H1 (cell line): ENCODE measurements at places on chromosomes 12 and 14. TPM values are rescaled to one million over a fixed set of nuclear protein-coding genes. Genes with fewer than 3 reads are reported as not detected.

GRCh38 chr12:50488801-50489200 lies 16.0 kb upstream of the DIP2B start:
- no peak for DNase-seq
- no peak overlapping the region for H3K27ac ChIP-seq
- no peak overlapping the region for H3K4me3 ChIP-seq
- H3K27me3 ChIP-seq = no peaks in the 10 kb centered on the region
- no peaks in the 10 kb centered on the region for H3K36me3 ChIP-seq
- H3K4me1 ChIP-seq = no peaks in the 10 kb centered on the region

DNA sequence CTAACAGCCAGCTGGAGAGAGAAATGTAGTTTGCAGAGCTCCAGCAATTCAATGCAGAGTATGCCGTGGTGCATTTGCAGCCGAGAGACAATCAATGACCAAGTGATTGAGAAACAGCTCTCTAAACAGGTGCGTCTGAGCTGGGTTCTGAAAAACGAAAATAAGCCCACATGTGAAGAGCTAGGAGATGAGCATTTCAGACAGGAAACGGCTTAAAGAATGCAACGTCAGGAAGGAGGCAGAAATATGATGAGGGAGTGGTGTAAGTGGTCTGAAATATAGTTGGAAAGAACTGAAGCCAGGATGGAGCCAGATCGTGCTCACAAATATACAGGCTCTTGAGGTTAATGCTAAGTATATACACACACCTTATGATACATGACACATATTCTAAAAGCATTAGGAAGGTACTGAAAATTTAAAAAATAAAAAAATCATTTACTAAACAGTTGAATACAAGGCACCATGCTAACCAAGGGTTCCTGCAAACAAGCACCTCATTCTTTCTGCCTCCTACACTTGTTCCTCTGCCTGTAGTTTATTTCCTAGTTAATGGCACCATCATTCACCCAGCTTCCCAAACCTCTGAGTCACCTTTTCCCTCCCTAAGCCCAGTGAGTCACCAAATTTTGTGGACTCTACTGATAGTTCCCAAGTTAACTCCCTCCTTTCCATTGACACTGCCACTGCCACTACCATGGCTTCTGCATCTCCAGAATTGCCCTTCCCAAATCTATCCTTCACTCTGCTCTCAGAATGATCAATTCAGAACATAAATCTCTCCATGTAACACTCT lies 2.3 kb upstream of the GARIN2 start:
- no peaks in the 10 kb centered on the region for H3K27me3 ChIP-seq
- no peaks in the 10 kb centered on the region for H3K4me1 ChIP-seq
- H3K27ac ChIP-seq = no peak overlapping the region
- H3K36me3 ChIP-seq = no peaks in the 10 kb centered on the region
- H3K4me3 ChIP-seq = no peak overlapping the region

Gene FLRT2
- total RNA-seq = 6.7 and 6.9 TPM in 2 replicates

- H3K27ac ChIP-seq = no peak overlapping the region
- H3K36me3 ChIP-seq = no peaks in the 10 kb centered on the region
- H3K4me1 ChIP-seq = peaks cover 13% of the 10 kb centered on the region
- no peaks in the 10 kb centered on the region for H3K27me3 ChIP-seq
- no peak for DNase-seq
- no peak overlapping the region for H3K4me3 ChIP-seq
Observed at GRCh38 chr12:113237748-113238147, 16.5 kb downstream of the TPCN1 start.

DNA sequence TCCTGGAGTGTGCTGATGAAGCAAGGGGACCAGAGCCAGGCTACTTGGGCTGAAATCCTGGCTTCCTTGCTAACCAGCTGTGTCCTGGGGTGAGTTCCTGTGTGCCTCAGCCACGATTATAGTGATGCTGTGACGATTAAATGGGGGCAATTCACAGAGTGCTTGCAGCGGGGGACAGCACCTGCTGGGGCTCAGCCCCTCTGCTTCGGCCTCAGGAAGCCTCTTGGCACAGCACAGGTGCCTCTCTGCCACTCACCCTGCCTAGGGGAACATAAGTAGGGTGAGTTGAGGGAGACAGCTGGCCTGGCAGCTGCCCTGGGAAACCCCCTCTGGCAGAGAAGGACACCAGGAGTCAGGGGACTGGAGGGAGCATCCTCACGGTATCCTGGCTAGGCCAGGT lies 9.4 kb downstream of the KRT80 start:
- DNase-seq = no peak
- peaks cover 22% of the 10 kb centered on the region for H3K4me1 ChIP-seq
- H3K36me3 ChIP-seq = no peaks in the 10 kb centered on the region
- no peak overlapping the region for H3K27ac ChIP-seq
- H3K27me3 ChIP-seq = no peaks in the 10 kb centered on the region
- no peak overlapping the region for H3K4me3 ChIP-seq

DNA sequence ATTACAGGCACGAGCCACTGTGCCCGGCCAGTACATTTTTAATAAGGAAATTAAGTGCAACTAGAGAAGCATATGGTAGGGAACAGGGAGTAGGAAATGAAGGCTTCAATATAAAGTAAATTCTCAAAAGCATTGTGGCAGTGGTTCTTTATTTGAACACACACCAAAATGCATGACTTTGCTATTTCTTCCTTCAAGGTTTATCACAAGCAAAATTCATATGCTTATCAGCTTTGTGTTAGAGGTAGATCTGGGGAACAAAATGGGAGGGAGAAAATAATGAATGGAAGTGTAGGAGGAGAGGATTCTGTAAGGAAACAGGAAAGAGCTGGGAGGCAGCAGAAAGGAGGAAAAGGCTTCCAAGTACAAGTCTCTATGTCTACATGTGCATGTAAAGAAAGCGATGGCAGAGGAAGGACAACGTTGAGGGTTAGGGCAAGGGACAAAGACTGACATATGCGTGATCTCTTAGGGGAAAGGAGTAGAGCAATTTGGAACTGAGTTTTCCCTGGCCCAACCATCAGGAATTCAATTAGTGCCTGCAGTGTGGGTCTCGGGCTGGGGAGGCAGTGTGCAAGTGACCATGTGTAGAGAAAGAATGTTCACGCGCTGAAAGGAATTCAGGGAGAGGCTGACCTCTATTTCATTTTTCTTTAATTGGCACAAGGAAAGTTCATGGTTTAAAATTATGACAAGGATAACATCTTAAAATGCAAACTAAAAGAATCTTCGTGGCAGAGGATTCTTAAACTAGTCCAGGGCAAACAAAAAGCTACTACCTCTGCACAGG lies 22.9 kb upstream of the RASSF8 start:
- H3K27ac ChIP-seq = no peak overlapping the region
- DNase-seq = no peak
- no peaks in the 10 kb centered on the region for H3K4me1 ChIP-seq
- no peaks in the 10 kb centered on the region for H3K27me3 ChIP-seq
- no peak overlapping the region for H3K4me3 ChIP-seq

Gene INHBC
- not detected in 2 replicates for total RNA-seq

DNA sequence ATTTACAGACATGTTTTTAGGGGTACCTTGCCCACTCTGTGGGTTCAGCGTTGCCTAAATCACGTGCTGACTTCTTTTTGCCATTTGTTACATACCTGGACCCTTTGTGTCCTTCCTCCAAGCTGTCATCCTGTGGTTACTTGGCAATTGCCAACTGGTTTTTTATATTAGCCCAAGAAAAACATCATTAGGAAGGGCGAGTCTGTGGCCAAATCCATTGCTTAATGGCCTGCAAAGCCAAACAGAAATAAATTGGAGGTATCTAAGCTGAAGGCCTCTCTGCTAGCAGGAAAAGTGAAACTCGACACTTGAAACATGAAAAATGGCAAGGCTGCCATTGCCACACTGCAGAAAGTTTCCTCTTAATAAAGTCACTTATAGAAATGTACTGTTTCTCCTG lies 190.4 kb downstream of the NUAK1 start:
- no peaks in the 10 kb centered on the region for H3K4me1 ChIP-seq
- H3K4me3 ChIP-seq = no peak overlapping the region
- no peaks in the 10 kb centered on the region for H3K27me3 ChIP-seq
- no peak for DNase-seq

DNA sequence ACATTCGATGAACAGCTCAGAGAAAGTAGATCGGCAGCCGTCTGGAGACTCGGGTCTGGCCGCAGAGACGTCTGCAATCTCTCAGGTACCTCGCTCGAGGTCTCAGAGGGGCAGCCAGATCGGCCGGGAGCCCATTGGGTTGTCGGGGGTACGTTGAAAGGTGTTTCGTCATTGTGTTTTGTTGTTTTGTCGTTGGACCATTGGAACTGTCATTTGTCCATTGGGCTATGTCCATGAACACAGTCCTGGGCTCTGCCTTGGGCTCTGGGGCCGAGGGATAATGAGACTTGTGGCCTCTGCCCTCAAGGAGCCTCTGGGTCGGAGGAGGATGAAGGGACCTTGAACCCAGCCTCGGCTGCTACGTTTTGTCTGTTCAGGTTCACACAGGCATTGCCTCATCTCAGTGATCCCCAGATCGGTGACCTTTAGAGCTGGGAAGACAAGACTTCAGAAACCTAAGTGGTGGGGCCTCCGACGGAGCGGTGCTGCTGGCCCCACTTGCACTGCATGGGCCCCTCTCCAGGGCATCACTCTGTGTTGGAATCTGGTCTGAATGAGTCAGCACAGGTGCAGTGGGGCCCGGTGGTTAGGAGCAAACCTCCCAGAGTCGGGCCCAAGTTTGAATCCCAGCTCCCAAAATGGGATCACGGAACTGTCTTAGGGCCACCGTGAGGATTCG lies 23.6 kb upstream of the MLXIP start:
- peaks cover 18% of the 10 kb centered on the region for H3K36me3 ChIP-seq
- no peak overlapping the region for H3K27ac ChIP-seq
- DNase-seq = no peak

Gene PAX9
- total RNA-seq = not detected in 2 replicates

Gene GEMIN2
- total RNA-seq = 29.1 TPM in 2 replicates

DNA sequence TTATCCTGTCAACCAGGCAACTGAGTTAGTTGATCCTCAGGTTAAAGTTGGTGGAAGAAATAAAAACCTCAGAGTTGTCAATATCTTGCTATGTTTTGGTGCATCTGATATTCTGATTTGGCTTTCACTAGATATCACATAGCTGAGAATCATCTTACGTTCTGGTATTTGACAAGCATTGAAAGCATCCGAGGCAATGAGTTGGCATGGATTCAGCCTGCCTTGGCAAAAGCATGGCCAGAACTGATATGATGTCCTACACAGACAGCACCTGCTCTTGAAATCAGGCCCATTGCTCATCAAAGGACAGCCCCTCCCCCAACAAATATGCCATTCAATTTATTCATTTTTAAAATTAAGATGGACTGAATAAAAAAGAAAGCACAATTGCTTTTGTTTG lies 320.7 kb upstream of the ATP2B1 start:
- no peaks in the 10 kb centered on the region for H3K36me3 ChIP-seq
- H3K4me3 ChIP-seq = no peak overlapping the region
- no peak for DNase-seq
- H3K4me1 ChIP-seq = no peaks in the 10 kb centered on the region

DNA sequence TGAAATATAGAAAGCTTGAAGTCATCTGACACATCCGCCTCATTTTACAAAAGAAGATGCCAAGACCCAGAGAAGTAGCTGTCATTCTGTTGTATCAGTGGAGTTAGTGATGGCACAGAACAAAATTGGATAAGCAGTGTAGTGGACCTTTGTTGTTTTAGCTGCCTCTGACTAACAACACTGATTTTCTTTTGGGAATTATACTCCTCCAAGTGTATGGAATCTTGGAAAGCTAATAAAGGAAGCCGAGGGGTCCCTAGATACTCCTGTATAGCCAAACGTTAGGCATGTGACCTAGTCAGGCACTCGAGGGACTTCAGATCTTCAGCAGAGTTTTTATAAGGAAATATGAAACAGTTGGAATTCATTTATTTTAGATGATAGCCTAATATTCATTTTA lies 94.5 kb downstream of the OTOGL start:
- no peak for DNase-seq
- H3K4me3 ChIP-seq = no peak overlapping the region
- H3K27me3 ChIP-seq = no peaks in the 10 kb centered on the region
- H3K36me3 ChIP-seq = no peaks in the 10 kb centered on the region

GRCh38 chr14:76844223-76844622 lies 18.0 kb downstream of the LRRC74A start:
- H3K4me3 ChIP-seq = no peak overlapping the region
- no peak overlapping the region for H3K27ac ChIP-seq
- no peaks in the 10 kb centered on the region for H3K27me3 ChIP-seq
- H3K36me3 ChIP-seq = no peaks in the 10 kb centered on the region
- DNase-seq = no peak
- no peaks in the 10 kb centered on the region for H3K4me1 ChIP-seq

DNA sequence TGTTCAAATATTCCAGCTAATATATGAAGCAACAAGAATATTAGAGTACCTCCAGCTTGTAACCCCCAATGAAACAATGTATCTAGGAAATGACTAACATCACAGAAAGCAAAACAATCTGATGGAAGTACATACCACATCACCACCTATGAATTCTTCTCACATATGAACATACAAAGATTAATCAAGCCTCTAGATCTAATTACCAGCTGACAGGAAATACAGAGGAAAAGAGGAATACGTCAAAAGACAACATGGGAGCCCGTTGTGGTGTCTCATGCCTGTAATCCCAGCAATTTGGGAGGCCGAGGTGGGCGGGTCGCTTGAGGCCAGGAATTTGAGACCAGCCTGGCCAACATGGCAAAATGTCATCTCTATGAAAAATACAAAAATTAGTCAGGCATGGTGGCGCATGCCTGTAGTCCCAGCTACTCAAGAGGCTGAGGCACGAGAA lies 7.5 kb downstream of the NEDD8 start:
- no peaks in the 10 kb centered on the region for H3K27me3 ChIP-seq
- no peak overlapping the region for H3K4me3 ChIP-seq
- no peak for DNase-seq
- H3K36me3 ChIP-seq = no peaks in the 10 kb centered on the region
- no peak overlapping the region for H3K27ac ChIP-seq

DNA sequence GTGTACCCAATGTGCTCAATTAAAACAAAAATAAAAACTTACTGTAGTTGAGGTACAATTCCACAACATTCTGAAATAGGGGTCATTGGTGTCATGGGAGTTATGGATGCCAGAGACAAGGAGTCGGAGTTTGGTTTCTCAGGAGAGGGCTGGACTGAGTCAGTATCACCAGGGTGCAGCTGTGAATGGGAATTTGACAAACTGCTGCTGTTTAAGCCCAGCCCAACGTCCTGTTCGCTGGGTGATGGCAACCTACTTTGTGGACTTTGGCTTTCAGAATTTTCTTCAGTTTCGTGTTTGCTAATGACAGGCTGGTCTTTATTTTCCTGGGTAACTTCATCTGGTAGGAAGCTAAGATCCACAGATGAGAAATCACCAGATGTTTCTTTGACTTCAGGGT lies 3.9 kb downstream of the TBPL2 start:
- DNase-seq = no peak
- H3K27ac ChIP-seq = no peak overlapping the region
- H3K36me3 ChIP-seq = no peaks in the 10 kb centered on the region

Gene PPFIBP1
- total RNA-seq = 25.7 and 31.3 TPM in 2 replicates

Gene GRIP1
- total RNA-seq = 27.3 and 37.6 TPM in 2 replicates
